Kidney (tissue), 22 donors: ENCODE measurements at places on chromosomes 11 and 22. TPM values are rescaled to one million over a fixed set of nuclear protein-coding genes. Genes with fewer than 3 reads are reported as not detected.
A peak's percentile ranks its signal among the peaks of the same experiment; 100 is the strongest.

- no peaks in the 10 kb centered on the region for H3K27me3 ChIP-seq
- DNase-seq = no peak
Measured at GRCh38 chr11:128727796-128728431, 34.0 kb downstream of the FLI1 start.

DNA sequence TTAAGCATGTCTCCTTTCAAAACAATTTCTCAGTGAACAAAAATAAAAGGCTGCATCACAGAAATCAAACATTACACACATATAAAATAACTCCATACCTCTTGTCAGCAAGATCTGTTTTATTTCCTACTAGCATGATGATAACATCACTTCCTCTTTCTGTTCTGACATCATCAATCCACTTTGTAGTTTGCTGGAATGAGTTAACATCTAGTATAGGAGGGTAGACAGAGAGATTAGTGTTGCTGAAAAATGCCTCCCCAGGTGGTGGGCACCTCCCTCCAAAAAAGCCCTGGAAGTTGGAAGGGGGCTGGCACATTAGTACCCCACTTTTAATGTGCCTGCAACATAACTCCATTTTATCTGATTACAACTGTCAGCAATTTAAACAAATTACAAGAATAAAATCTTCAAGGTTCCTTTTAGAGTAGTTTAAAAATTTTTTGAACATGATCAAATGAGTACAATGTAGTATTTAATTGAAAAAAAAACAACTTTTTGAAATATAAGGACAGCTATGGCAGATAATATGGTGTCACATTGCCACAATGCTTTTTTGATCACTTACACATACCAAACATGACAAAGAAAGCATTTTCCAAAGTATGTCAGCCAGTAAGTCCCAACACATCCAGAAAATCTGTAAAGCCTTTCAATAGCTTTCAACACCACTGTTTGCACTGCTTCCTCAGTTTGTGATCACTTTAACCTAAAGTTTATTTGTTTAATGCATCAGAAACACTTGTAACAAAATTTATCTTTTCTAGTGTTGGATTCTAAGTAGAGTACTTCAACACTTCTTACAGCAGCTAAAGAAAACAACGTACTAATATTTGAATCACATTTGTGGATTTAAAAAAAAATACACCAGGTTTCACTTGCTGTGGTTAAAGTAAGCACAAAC is 44.5 kb downstream of the RAB6A start:
- H3K36me3 ChIP-seq = peaks cover 5% of the 10 kb centered on the region
- no peak overlapping the region for H3K4me3 ChIP-seq
- H3K4me1 ChIP-seq = no peaks in the 10 kb centered on the region
- DNase-seq = no peak

DNA sequence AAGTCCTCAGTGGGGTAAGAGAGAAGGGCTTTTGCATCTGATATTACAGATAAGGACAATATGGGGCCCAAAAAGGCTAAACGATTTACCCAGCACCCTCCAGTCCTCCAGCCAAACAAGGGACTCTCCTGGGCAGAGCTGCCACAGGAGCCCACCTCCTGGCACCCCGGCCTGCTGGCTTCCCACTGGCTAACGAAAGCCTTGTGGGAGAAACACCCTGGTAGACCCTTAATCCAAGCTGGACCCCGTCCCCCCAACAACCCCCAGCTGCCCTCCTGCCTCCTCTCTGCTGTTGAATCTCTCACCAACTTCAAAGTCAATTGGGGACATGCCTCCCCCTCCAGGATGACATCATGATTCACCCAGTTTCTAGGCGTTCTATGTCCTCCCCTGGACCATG is 10.8 kb downstream of the C1QTNF6 start:
- no peaks in the 10 kb centered on the region for H3K27me3 ChIP-seq
- H3K4me3 ChIP-seq = no peak overlapping the region
- no peak overlapping the region for H3K27ac ChIP-seq
- peaks cover 23% of the 10 kb centered on the region for H3K4me1 ChIP-seq
- no peaks in the 10 kb centered on the region for H3K36me3 ChIP-seq

DNA sequence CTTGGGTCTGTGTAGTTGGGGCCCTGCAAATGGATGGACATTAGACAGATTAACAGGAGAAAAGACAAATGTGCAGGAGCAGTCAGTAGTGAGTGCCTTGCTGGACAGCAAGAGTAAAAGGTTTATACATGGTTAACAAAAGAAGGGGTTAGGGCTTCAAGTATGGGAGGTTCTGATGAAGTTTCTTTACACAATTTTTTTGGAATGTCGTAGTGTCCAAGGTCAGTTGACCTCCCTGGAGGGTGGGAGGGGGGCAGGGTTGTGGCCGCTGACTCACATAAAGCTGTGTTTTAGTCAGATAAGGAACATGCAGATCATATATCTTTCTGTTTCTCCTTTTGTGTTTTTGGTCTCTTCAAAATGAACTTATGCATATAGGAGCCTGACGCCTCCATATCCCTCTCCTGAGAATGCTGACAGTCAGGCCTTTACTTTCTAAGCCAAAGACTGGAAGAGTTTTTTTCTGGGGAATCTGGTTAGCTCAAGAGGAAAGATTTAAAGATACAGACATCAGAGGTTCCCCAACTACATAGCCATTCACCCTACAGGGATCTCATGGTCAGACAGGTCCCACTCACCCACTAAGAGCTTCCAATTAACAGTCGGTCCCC is 134.3 kb downstream of the NECTIN1 start:
- H3K36me3 ChIP-seq = no peaks in the 10 kb centered on the region
- DNase-seq = no peak
- H3K27ac ChIP-seq = no peak overlapping the region

- DNase-seq = peak; percentile 73
- H3K36me3 ChIP-seq = peaks cover 34% of the 10 kb centered on the region
- H3K27me3 ChIP-seq = no peaks in the 10 kb centered on the region
- H3K4me3 ChIP-seq = no peak overlapping the region
Measured at GRCh38 chr11:3021125-3021524, 29.0 kb upstream of the NAP1L4 start.

DNA sequence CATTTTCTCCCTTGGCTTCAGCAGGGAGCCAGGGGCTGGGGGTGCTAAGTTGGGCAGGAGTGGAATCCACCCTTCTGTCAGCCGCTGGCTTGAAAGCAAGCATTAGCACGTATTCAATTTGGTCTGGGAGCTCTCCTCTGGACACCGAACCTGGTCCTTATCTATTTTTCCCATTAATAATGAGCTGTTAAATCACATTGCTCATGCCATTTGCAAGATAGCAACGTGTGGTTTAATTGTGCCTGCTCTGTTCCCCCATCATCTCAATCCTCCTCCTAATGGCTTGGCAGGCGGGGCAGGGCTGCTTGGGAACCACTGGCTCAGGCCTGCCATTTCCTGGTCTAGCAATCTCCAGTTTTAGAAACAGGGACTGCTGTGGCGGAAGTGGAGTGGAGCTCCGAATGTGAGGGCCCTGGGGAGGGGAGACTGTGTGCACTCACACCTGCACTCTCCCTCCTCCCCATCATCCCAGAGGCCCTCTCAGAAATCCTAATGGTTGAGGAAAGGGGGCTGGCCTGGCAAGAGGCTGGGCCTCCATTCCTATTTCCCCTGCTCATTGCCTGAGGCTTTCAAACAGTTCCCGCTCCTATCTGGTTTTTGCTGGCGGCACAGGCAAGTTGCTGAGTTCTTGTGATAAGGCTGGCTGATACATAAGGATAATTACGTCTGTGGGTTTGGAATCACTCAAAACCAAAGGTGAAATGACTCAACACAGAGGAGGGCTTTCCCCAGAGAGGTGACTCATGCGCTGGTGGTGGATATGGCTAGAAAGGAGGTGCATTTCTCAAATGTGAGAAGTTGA is 201.2 kb upstream of the E2F8 start:
- DNase-seq = peak; percentile 8
- H3K27me3 ChIP-seq = no peaks in the 10 kb centered on the region
- H3K36me3 ChIP-seq = no peaks in the 10 kb centered on the region
- H3K4me1 ChIP-seq = no peaks in the 10 kb centered on the region

- H3K4me3 ChIP-seq = no peak overlapping the region
- no peaks in the 10 kb centered on the region for H3K4me1 ChIP-seq
- no peaks in the 10 kb centered on the region for H3K36me3 ChIP-seq
- no peak overlapping the region for H3K27ac ChIP-seq
Measured at GRCh38 chr11:106131998-106132397, 54.5 kb downstream of the AASDHPPT start.

DNA sequence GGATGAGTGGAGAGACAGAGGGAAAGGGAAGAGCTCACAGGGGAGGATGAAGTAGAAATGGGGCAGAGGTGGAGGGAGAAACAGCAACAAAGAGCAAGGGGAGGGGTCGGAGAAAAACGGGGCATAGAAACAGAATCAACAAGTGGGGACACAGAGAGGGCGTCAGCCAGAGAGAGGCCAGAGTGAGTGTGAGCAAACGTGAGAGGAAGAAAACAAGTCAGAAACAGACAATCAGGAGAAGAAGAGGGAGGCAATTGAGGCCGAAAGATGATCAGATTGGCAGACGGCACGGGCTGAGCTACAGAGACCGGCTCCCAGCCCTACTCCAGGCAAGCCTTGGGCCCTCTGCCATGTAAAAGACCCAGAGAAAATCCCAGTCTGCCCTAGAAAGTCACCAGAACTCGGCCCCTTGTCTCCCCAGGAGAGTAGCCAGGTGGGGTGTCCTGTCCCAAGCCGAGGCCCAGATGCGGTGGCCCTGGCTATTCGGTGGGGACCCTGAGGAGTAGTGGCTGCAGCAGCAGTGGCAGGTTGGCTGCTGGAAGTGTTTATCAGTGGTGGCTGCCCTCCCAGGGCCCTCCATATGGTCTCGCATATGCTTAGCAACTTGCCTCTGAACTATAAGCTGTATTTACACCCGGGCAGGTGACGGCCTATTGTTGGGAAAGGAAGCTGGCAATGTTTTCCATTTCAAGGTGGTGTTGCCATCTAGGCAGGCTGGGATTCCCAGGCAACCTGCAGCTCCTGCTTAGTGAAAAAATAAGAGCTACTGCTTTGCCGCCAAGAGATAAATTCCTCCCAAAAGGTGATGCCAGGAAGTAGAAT is 14.8 kb upstream of the TSPAN18 start:
- no peaks in the 10 kb centered on the region for H3K36me3 ChIP-seq
- H3K27ac ChIP-seq = no peak overlapping the region
- H3K27me3 ChIP-seq = no peaks in the 10 kb centered on the region
- no peak overlapping the region for H3K4me3 ChIP-seq
- peak; percentile 37 for DNase-seq
- H3K4me1 ChIP-seq = no peaks in the 10 kb centered on the region

DNA sequence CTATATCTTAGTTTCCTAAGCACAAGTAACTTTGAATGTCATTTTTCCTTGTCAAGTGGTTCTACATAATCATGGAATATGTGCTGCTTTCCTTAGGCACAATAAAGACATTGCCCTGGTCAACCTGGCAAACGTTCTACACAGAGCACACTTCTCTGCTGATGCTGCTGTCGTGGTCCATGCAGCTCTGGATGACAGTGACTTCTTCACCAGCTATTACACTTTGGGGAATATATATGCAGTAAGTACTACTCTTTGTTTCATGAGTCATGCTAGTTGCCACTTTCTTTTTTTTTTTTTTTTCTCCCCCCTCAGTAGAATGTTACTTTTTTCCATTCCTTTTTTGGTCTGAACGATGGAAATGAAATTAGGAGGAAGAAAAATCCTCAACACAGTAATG is 38.5 kb downstream of the TTC17 start:
- no peak overlapping the region for H3K4me3 ChIP-seq
- peaks cover 43% of the 10 kb centered on the region for H3K36me3 ChIP-seq
- H3K27ac ChIP-seq = no peak overlapping the region
- DNase-seq = no peak
- no peaks in the 10 kb centered on the region for H3K27me3 ChIP-seq
- H3K4me1 ChIP-seq = no peaks in the 10 kb centered on the region

- H3K4me3 ChIP-seq = no peak overlapping the region
- no peaks in the 10 kb centered on the region for H3K27me3 ChIP-seq
- no peak for DNase-seq
- H3K4me1 ChIP-seq = no peaks in the 10 kb centered on the region
Measured at GRCh38 chr11:13111813-13112130, 102.7 kb downstream of the RASSF10 start.

The P2RY2 gene
- polyA plus RNA-seq = 1.3 TPM

The ANO9 gene
- 11.3 TPM for polyA plus RNA-seq

The IFITM5 gene
- not detected for polyA plus RNA-seq

The VEGFB gene
- polyA plus RNA-seq = 157 TPM

The CD3E gene
- 2.2 TPM for polyA plus RNA-seq

The DGCR6L gene
- polyA plus RNA-seq = 137 TPM
